Activated CD8-positive, alpha-beta memory T cell treated with anti-CD3 and anti-CD28 coated beads, Interleukin-2, amount 50 U/mL, for 4 hours (primary cell): ENCODE measurements at places on chromosomes 2 and 18.

DNA sequence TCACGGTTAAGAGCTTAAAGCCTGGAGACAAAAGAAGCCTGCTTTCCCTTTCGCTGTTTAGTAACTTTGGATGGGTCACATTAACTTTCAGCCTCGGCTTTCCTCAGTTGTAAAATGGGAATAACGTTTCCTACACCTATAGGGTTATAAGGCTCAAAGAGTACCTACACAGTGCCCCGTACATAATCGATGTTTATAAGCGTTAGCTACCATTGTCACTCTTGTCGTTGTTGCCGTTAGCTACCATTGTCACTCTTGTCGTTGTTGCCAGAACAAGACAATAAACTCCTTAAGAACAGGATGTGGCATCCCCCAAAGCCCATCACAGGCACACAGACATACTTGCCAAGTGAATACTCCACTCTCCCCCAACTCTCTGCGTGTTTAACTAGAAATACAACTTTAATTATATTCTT is 901 bp upstream of the MFSD6 start:
- no peak for DNase-seq

DNA sequence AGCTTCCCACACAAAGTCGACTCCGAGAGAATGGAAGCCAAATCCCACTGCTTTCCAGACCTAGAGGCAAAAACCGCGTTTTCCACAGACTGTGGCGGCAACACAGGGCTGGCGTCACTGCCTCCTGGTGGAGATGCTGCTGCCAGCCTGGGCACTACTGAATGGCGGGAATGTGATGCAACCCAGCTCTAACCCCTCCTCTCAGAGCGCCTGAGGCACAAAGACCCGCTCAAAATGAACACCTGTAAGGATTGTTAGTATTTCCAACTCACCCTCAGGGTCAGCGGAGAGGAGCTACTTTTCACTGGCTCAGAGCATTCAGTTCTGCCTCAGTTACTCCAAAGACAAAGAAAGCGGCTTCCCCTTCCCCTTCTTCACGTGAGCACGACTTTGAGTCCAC is 548.0 kb upstream of the SALL3 start:
- no peak for DNase-seq

GRCh38 chr18:58756148-58756547 is 84.9 kb downstream of the MALT1 start:
- no peak for DNase-seq

- DNase-seq = no peak
Observed at GRCh38 chr2:94996305-94997100, 29.0 kb upstream of the MAL start.

GRCh38 chr2:104582471-104582870 is 271.4 kb upstream of the POU3F3 start:
- no peak for DNase-seq

- DNase-seq = peak; percentile 59
Observed at GRCh38 chr2:27051902-27052645, 606 bp downstream of the AGBL5 start.

DNA sequence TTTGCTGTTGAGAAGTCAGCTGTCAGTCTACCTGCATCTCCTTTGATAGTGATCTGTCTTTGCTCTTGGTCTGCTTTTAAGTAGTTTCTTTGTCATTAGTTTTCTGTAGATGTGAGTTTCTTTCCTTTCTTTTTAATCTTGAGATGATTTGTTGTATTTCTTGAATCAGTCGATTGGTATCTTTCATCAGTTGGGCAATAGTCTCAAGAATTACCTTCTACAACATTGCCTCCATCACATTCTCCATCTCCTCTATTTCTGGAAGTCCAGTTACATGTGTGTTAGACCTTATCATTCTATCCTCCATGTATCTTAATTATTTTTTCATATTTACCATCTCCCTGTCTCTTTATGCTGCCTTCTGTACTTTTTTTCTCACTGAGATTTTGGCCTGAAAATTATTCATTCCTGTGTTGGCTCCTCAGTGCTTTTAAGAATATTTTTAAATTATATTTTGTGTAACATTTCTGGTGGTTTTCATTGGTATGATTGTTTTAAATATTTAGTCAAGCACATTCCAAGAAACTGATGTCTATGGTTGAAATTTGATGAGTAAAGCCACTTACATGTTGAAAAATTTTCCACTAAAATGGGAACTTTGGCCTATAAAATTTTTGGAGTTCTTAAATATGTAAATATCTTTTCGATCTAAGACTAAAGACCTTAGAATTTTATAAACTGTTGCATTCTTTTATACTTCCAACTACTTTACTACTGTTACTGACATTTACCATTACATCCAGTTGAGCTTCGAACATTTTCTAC is 239.5 kb upstream of the MGAT5 start:
- DNase-seq = no peak

- no peak for DNase-seq
Observed at GRCh38 chr2:172339371-172340010, 87.9 kb upstream of the ITGA6 start.

DNA sequence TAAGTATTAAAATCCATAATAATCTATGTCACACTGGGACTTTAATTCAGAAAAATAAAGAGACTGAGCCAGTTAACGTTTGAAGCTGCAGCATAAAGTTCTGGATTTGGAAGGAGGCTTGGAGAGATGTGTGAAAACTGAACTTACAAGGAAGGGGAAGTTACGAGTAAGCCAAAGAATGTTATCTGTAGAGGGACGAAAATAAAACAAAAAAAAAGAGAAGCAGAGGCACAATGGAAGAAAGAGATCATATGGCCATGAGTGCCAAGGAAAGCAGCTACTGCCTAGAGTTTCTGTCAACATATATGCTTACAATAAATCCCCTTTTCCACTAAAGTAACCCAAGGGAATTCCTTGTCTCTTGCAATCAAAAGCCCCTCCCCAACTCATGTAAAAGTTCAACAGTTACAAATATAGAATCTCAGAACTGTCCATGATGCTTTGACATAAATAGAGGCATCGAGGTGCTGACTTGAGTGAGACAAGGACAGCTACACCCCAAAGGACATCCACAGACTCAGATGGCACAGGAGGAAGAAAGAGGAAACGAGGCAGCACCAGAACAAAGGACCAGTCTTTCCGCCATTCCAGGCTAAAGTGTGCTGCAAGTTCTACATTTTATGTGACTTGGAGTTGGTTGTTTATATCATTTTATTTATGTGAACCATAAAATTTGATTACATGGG is 16.1 kb upstream of the ARL5A start:
- DNase-seq = no peak
